RWPE2 (cell line): ENCODE measurements at places on chromosomes 5 and 9.
A peak's percentile ranks its signal among the peaks of the same experiment; 100 is the strongest.

DNA sequence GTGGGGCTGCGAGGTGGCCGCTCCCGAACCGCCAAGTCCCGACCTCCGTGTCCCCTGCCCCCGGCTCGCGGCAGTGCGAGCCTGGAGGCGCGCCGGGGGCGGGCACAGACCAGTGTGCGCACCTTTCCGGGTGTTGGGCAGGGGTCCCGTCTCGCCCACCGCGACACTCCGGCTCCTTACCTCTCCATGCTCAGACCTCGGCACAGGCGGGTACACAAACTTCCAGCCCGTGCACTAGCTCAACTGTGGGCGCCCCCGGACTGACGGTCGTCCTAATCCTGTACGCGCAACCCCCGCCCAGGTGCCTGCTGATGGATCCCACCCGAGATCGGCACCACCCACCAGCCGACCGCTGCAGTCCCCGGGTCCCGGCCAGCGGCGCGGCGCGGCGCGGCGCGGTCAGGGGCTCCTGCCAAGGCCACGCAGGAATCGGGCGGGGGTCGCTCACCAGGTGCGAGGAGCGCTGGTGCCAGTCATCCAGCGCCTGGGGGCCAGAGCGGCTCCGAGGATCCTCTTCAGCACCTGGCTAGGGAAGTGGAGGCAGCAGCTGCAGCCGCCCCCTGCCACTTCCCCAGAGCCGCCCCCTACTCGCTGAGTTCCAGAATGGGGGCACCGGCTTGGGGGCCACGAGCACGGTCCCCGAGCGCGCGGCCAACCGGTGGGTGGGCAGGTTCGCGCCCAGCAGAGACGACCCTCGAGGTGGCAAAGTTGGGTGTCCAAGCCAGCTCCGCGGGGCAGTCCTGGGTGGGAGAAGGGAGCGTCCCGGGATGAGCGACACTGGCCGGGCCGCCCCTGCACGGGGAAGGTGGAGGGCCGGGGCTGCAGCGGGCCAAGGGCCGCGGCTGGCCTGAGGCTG lies 511 bp downstream of the SEMA5A start:
- peak; percentile 73 for DNase-seq

DNA sequence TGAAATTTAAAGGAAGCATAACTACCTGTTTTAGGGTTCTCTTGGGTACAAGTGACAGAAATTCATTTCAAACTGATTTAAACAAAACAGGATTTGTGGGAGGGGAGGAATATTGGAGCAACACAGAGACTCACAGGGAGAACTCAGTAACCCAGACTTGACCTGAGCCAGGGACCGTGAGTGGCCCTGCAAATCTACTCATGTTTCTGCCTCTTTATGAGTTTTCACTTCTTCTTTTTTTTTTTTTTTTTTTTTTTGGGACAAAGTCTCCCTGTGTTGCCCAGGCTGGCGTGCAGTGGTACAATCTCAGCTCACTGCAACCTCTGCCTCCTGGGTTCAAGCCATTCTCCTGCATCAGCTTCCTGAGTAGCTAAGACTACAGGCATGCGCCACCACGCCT lies 405.6 kb upstream of the ZNF608 start:
- no peak for DNase-seq

DNA sequence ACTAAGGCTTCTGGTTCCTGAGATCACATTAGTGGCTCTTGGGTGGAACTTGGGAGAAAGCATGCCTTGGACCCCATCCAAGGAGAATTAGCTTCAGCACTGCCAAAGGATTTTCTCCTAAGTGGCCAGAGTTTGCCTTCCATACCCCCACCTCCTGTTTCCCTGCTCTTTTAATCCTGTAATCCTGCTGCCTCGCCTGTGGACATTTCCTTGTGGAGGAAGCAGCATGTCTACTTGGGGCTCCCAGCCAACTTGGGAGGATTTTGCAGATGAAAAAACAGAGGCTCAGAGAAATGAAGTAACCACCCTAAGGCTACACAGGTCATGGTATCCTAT lies 1.6 kb downstream of the ARSI start:
- DNase-seq = no peak

DNA sequence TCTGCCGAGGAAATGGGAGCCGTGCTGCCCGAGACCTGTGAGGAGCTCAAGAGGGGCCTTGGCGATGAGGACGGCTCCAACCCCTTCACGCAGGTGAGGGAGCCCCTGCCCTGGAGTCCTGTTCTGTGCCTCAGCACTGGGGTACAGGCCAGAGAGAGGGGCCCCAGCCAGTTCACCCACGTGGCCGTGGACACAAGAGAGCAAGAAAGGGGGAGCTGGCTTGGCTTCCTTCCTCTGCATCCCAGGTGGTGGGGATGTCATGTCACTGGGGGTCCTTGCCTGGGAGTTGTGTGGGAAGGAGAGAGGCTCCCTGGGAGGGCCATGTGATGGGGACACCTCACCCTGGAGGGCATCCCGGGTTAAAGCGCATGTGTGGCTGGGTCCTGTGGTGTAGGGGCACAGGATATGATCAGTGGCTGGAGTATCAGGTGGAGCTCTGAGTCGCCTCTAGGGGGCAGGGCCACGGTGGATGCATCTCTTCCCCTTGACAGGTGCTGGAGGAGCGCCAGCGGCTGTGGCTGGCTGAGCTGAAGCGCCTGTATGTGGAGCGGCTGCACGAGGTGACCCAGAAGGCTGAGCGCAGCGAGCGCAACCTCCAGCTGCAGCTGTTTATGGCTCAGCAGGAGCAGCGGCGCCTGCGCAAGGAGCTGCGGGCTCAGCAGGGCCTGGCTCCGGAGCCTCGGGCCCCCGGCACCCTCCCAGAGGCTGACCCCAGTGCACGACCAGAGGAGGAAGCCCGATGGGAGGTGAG lies 7.5 kb downstream of the N4BP3 start:
- peak; percentile 78 for DNase-seq

DNA sequence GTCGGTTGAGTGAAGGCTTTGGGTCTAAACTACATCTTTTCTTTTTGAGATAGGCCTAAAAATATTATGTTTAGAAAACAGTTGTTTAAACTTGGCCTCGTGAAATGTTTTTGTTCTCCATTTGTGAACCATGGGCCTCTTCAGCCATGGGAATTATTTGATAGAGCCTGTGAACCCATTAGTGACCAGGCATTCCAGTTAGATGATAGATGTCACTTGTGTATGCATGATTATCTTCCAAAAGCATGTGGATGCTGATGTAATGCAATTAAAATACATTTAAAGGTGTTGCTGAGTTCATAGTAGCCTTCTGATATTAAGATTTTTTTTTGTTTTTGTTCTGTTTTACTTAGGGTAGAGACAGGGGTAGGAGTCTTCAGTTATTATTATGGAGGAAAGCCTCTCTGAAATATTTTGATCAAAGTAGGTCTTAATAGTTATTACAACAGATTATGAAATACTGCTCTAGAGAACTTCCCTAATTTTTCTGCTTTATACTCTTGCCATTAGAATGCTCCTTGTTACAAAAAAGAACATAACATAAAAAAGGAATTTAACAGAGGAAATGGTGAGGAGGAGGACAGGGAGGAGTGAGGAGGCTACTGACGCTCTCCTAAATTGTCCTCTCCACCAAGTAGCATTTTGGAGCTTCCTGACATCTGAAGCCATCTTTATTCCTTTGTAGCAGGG lies 32.9 kb downstream of the CPEB4 start:
- DNase-seq = no peak

GRCh38 chr5:35771300-35771699 lies 85.4 kb upstream of the IL7R start:
- DNase-seq = peak; percentile 93

DNA sequence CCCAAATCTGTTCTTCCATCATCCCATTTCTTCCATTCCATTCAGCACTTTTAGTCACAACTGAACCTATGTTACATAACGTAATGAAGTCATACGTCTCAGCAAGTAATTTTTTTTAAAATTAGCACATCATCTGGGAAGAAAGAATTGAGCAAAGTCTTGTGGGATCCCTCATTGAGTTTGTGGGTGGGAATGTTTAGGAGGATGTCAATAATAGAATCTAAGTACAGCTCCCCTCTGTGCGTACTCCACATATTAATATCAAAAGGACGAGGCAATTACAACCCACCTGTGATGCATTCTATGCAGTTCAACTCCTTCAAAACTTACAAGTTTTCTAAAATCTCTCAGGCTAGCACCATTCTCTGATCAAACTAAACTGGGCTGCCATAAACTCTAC lies 526.3 kb downstream of the AGTPBP1 start:
- no peak for DNase-seq

DNA sequence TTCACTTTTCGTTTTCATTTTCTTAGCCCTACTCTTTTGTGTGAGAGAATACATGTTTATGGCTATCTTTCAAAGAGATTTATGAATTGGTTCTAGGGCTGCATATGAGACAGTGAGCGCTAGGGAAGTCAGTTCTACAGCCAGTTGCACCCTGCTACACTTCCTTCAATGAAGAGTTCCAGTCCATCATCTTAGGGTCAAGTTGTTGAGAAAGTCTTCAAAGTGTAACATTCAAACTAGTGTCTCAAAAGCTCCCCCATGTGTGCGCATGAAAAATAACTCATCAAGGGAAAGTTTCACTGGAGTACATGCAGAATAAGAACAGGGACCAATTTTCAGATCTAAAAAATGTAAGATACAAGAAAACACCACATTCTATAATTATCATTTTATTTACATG lies 317.2 kb downstream of the DEPDC1B start:
- no peak for DNase-seq

GRCh38 chr5:172477466-172477865 lies 23.1 kb upstream of the SH3PXD2B start:
- no peak for DNase-seq
